ENCODE measurements at places on chromosomes 1 and 21.

DNA sequence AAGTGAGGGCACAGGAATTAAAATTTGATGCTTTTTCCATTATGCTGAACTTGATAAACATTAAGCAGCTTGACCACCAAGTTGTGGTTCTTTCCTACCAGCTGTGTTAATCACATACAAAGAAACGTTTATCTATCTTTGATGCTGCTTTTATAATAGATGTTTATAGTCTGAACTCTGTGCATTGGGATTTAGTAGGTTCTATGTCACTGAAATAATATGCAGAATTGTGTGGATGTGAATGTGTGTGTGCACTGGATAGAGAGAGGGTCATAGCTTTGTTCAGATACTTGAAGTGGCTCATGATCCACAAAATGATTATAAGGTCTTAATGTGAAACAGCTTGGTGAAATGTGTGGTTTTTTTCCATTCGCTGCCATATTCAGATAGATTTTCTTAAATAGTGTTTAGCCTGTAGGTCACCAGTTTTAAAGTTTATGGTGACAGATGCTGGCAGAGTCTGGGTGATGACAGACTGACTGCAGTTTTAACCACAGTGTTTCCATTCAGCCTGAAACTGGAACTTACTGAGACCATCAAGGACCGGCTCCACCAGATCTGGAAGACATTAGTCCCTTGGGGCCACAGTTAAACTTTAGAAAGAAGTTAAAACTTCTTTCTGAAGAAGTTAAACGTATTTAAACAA lies 10.2 kb downstream of the DDI2 start:
- DNase-seq = no peak

DNA sequence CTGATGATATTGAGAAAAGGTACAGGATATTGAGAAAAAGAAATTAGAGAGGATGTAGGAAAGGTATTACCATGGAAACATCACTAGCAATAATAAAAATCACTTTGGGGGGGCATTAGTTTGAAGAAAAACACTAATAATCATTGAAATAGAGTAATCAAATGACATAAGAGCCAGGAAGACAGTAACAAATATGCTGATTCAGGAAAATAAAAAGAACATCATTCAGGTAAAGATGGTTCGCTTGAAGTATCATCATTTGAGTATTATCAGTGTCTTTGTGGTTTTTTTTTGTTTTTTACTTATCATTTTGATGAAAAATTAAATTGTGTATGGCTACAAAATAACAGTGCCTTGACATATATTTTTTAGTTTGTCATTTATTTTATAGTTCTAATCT lies 164.5 kb downstream of the IFI44 start:
- no peak for DNase-seq

- no peak for DNase-seq
Observed at GRCh38 chr1:171949316-171949715, 108.0 kb downstream of the DNM3 start.

GRCh38 chr1:54886724-54887664 lies at the start of gene DHCR24:
TSS of gene DHCR24 (minus strand) at chr1:54887195. CDS start at chr1:54887119, 76 bp downstream.
- peak; percentile 64 for DNase-seq

DNA sequence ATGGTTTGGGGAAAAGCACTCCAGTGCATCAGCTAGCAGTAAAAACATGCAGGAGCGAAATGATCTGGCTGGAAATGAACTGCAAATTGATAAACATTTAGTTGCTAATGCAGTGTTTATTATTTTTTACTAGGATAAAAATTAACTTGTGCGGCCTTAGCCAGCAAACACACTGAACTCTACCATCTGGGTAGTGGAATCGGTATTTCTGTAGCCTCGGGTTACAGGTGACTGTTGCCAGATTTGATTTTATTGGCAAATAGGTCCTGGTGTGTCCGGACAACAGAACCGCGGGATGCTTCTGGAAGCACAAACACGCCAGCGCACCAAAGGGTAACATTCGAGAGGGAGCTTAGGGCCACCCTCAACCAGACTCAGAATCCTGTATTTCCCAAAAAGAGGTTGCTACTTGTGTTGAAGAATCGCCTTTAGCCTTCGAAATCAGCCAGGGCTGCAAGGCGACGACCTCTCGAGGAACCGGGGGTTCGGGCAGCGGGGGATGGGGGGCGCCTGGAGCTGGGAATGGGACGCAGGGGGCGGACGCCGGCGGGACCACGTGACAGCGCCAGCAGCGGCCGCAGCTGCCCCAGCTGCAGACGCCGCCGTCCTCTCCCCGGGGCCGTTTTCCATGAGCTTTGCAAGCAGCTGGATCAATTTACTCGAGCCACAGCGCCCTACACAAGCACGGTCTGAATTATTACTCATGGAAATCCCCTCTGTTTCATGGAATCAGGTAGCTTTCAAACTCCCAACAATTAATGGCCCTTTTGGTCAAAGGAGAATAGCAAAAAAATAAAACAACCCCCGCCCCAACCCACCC lies 158.8 kb downstream of the TOMM20 start:
- DNase-seq = no peak

- no peak for DNase-seq
Observed at GRCh38 chr1:2861988-2862813, 60.7 kb upstream of the TTC34 start.

DNA sequence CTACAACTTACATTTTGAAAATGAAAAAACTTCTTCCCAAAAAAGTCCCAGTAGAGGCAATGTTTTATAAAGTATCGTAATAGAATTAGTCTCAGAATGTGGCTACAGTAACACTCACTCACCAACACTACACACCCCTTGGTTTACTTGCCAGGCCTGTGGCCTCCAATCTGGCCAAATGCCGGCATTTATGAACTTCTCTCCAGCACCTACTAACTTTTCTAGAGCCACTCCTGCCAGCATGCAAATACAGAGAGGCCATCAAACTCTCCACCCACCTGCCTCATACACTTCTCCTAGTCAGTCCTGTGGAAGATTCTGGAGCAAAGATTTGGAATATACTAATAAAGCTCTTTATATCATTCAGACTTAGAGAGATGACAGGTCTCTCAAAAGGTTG lies 32.3 kb downstream of the STPG1 start:
- no peak for DNase-seq

DNA sequence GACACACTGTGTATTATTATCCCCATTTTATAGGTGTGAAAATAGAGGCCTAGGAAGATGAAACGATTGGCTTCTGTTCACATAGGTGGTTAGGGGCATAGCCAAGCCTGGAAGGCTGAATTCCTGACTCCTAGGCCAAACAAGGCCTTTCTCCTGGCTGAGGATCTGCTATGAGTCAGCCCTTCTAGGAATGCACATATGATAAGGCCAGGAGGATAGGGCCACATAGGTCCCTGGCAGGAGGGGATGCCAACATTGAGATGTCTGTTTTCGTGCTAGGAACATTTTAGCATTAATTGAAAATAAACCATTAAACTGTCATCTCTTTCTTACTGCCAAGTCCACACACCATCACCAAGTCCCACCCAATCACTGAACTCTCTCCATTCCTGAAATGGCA lies 9.2 kb downstream of the CSMD2 start:
- peak; percentile 26 for DNase-seq

DNA sequence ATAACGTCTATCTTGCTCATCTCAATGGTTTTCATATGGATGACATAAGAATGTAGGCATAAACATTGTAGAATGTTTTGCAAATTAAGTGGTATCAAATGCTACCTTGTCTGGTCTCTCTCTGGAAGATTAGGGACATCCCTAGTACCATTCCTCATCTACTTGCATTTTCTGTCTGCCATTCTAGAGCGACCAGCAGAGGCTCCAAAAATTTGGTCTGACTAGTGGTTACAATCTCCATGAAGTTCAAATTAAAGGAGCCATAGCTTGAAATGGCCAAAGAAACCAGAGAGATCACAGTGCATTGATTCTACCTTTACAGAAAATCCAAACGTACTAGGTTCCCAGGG lies 1.1 kb downstream of the CD84 start:
- DNase-seq = no peak

DNA sequence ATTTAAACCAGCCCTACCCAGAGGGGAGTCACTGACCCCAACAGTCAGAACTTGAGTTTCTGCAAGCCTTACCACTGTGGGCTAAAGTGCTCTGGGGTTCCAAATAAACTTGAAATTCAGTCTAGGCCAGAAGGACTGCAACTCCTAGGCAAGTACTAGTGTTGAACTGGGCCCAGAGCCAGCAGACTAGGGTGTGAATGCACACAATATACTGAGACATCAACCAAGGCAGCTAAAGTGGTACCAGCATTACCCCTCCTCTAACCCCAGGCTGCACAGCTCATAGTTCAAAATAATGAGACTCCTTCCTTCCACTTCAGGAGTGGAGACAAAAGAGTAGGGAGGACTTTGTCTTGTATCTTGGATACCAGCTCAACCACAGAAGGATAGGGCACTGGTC lies 18.9 kb upstream of the IL20 start:
- no peak for DNase-seq

- peak; percentile 18 for DNase-seq
Observed at GRCh38 chr21:14361958-14362357, 21.0 kb downstream of the HSPA13 start.

DNA sequence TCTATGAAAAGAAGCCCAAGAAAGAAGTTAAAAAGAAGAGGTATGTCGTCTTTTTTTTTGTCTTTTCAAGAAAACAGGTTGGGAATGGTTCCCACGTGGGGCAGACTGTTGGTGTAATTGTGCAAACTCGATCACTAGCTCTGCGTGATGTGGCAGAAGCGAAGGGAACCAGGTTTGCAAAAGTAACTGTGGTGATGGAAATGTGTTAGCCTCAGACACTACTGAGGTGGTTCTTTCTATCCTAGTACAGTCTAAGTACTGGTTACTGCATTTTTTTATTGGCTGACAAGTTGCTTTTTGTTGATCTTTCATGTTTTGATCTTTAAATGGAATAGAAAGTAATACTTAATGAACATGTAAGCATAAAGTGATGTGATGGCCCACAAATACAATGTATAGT lies 8.8 kb downstream of the RPL5 start:
- DNase-seq = no peak

DNA sequence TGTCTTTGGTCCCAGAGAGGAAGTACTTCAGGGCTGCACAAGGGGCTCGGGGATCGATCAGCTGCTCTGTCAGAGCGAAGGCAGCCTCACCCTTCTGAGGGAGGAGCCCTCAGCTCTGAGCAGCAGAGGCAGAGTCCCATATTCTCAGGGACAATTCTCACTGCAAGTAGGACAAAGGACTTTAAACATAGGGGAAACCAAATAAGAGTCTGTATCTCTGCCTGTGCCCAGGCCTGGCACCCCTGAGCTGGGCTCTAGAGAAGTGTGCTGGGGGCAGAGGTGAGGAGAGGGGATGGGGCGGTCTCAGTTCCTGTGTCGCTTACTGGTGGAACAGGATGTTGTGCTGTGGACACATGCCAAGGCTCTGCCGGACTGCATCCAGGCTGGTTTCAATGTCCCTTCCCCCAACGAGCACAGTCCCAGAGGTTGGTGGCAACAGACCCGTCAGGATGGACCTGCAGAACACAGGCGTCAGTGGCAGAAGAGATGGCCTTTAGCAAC lies 76.6 kb downstream of the ABCA4 start:
- DNase-seq = no peak

DNA sequence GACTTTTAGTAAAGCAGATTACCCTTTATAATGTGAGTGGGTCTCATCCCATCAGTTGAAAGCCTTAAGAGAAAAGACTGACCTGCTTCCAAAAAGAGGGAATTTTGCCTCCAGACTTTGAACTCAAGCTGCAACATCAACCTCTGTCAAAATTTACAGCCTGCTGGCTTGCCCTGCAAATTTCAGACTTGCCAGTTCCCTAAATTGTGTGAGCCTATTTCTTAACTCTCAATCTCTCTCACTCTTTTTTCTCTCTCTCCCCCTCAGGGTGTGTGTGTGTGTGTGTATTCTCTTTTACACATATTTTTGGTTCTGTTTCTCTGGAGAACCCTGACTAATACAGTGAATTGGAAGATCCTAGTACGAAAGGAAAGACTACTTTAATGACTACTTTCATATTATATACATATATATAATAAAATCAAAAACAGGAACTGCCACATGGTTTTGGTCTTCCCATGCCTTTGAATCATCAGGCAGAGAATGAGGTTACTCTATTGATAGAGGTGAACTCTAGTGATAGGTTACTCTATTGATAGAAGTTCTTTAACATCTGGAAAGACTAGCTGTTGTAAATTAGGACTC lies 6.4 kb downstream of the OR2C3 start:
- no peak for DNase-seq

DNA sequence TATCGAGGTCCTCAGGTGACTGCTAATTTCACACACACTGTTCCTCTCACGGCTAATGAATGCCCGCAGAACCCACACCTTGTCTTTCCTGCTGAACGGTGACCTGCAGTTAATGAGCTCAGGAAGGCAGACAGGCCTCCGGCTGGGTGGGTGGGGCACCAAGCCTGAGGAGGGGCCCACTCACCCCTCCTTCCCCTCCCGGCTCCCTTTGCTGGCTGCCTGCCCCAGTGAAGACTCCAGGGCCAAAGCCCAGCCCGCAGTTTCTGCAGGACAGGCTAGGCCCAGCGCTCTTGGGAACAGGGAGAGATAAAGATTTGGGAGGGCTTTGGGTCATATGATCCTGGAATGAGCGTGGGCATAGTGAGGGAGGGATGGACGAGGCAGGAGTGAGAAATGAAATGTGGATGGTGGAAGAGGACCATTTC lies 26.4 kb downstream of the FOXO6 start:
- peak; percentile 59 for DNase-seq

- DNase-seq = no peak
Observed at GRCh38 chr1:31778763-31779488, 14.8 kb upstream of the ADGRB2 start.

- DNase-seq = no peak
Observed at GRCh38 chr1:223144431-223144830, 1.4 kb upstream of the TLR5 start.

- DNase-seq = peak; percentile 89
Observed at GRCh38 chr1:26701266-26701994, 5.6 kb downstream of the ARID1A start.

- peak; percentile 100 for DNase-seq
Observed at GRCh38 chr1:117093091-117093534, 28.4 kb downstream of the TRIM45 start.

DNA sequence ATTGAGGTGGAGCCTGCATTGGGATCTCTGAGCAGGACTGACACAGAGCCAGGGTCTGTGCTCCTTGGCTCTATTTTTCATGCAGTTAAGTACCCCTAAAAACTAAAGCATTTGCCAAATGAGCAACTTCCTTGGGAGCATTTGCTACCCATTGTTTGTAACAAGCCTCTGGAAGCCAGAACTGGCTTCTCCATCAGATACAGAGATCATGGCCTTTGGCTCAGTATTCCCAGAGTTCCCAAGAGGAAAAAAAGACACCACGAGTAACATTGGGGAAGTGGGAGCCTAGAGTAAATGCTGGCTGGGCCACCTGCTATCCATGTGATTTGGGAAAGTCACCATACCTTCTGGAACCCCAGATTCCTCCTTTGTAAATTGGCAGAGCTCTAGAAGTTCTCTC lies 44.8 kb downstream of the OPTC start:
- no peak for DNase-seq

DNA sequence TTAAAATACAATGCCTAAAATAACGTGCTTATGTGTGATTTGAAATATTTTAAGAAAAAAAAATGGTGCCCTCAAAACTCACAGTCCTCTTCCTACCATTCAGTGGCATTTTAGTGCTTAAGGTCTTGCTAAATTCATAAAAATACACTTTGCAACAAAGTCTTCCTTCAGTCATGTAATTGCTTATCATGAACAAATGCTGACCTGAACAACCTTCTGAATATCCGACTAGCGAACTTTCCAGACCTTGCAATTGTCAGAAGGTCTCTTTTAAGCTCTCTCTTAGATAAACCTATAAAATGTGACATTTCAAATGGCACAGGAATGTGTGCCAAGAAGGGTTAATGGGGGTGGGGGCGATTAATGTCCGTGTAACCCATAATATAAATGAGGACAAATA lies 858 bp downstream of the BRINP3 start:
- DNase-seq = no peak

All from astrocyte (in vitro differentiated cells and primary cell).